ENCODE measurements at places on chromosomes 16 and 17.

- DNase-seq: peak; percentile 77
Measured at GRCh38 chr17:2177235-2177811, 122.4 kb downstream of the HIC1 start.

- no peak for DNase-seq
Measured at GRCh38 chr16:1051446-1051845, 21.1 kb upstream of the SSTR5 start.

DNA sequence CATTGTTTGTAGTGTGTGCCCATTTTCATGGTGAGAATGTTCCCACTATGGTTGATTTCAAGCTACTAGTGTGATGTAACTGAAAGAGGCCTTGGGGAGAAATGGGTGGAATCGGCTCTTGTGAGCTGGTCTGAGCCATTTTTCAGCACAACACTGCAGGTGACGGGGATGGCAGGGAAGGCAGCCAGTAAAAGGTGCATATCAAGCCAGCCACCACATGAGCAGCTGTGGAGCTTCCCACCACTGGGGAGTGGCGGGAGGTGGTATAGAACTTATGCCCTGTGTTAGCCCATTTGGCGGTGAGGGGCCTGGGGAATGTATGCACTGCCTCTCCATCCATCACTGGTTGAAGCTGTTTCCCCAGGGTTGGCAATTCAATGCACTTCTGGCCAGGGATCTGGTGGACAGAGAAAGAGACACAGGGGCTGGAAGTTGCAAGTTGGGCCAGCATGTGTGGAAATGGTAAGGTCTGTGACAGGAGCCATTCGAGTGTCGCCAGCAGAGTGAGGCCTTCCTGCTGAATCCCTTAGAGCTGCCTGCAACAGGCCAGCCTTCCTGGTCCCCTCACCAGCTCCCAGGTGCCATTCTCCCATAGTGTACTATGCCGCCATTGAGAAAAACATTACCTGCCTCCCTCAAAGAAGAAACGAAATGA, 31.7 kb upstream of the BRD7 start:
- no peak for DNase-seq

DNA sequence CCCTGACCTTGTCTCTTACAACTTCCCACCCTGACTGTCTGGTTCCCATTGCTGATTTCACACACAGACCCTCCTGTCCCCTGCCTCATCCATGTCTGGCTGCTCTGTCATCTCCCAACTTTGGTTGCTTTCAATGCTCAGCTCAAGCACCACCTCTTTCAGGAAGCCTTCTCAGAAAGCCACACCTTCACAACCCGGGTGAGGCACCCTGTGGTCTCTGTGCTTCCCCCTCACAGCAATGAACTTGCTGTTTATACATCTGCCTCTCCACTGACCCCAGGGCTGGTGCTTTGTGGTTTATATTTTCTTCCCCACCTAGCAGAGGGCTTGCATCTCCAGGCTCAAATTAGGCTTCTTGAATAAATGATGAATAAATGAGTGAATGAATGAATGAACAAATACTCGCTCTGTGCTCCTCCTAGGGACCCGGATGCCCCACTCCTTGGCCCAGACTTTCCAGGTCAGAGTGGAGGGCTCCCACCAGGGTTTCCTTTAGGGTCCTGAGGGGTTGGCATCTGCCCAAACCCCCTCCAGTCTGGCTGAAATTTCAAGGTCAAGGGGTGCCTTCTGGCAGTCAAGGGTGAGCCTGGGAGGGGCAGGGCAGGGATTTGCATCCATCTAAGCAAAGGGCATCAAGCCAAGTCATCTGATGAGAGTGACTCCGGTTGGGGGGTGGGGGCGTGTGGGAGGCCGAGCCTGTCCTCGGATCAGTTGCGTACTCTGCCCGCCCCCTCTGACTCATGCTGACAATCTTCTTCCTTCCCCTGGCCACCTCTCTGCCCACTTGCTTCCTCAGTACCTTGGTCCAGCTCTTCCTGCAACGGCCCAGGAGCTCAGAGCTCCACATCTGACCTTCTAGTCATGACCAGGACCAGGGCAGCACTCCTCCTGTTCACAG, at the start of gene ITGAX:
ITGAX (plus strand) TSS at position 783 of the 898 bp plus-strand sequence; CDS start at position 862, 79 bp downstream.
- DNase-seq: no peak

DNA sequence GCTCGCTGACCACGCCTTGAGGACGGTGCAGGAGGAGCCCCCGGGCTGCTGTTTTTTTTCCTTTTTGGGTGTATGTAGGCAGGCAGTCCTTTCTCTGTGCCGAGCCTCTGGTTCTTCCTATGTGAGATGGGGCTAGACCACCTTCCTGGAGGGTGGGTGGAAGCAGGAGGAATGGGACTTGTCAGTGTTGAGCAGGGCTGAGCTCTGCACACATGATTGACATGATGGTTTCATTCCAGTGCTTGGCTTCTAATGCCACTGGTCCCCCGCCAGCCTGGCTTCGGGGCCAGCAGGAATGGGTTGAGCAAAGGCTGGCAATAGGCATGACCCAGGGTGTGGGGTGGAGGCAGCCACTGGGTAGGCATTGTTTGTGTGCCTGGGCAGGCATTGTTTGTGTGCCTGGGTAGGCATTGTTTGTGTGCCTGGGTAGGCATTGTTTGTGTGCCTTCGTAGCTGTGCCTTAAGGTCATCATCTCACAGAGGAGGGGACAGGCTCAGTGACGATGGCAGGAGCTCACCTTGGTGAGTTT, 14.2 kb upstream of the ADCY7 start:
- no peak for DNase-seq

DNA sequence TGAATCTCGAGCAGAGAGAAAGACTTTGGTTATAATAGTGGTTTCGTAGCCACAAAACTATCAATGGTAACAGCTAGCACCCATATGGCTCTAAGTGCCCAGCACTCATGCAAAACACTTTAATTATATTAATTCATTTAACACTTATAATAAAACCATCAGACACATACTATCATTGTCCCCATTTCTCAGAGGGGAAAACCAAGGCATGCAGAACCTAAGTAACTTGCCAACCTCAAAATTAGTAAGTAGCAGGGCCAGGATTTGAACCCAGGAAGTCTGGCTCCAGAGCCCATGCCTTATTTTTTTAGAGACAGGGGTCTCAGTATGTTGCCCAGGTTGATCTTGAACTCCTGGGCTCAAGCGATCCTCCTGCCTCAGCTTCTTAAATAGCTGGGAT, 145.6 kb upstream of the HS3ST2 start:
- DNase-seq: no peak

GRCh38 chr16:46736695-46737094, 11.4 kb downstream of the MYLK3 start:
- peak; percentile 21 for DNase-seq

DNA sequence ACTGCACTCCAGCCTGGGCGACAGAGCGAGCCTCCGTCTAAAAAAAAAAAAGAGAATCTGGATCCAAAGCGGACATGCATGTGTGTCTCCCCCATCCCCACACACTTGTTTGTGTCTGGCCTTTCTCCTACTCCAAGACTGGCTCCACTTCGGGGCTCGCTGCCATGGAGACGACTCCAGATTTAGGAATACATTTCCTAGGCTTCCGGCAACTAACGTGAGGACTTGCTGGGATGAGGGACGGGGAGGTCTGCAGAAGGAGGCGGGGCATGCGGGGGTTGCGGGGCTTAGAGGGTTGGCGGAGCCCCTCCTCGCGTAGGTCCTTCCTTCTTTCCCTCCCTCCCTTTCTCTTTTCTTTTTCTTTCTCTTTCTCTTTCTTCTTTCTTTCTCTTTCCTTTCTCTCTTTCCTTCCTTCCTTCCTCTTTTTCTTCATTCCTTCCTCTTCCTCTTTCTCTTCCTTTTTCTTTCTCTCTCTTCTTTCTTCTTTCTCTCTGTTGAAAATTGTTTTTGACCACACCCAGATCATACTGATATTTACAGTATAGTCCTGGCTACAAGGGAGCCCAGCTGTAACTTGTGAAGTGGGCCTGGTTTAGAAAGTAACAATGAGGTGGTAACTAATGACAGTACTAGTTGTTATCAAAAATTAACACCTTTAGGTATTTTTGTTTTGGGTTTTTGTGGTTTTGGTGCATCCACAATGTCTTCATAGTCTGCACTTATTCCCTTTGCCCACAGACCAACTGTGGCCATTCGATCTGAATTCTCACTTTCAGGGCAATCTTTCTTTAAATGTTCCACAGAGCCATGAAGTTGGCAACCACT, 25.2 kb downstream of the MIS12 start:
- DNase-seq: no peak

- DNase-seq: no peak
Measured at GRCh38 chr17:9521062-9521461, 54.6 kb downstream of the STX8 start.

DNA sequence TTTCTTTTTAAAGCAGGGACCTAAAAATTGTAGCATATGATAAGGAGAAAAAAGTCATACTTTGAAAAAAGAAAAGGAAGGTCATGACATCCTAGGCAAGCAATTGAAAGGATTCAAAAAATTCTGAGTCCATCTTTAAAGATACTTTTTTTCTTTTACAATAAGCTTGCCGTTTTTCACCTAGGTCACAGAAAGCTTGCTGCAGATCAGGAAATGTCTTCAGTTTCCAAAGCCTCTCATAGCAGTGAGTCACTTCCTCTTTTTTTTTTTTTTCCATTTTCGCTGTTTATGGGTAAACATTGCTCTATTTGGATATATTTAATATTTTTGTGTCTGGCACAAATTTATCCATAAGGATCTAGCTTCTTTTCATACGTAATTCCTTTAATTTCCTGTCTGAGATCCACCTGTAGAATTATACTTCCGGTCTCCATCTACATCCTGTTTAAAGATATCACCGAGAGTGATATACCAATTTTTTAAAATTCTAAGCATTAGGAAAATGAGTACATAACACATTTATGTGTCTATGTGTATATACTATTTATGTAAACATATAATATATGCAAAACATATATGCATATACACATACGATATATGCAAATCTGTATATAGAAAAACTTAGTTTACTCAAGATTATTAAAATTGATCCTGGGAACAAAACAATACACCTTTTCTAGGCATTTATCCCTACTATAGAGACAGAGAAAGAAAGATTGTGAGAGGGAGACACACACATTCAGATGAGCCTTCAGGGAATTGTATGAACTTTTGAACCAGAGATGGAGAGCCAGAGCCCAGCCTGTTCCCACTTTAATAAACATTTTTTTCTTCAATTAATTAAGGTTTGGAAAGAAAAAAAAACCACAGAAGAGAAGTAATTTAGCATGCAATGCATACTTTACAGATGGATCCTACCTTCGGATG, 134.4 kb downstream of the SKAP1 start:
- no peak for DNase-seq

GRCh38 chr17:33033176-33033575, 41.5 kb downstream of the SPACA3 start:
- no peak for DNase-seq

DNA sequence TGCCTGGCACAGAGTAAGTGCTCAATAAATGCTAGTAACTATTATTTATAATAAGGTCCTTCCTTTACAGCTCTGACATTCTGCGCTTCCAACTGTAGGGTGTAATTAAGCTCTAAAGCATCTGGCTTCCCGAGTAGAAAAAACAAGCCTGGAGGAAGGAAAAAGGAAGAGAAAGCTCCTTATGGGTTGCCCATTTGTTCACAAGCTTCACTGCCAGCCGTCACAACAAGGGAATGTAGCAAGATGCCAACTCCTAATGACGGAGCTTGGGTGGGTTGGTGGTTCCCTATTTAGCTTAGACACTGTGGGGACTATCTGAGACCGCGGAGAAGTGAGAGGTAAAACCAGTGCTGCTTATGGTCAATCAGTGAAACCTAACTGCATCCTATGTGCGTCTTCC, 7.3 kb upstream of the RPRML start:
- no peak for DNase-seq

DNA sequence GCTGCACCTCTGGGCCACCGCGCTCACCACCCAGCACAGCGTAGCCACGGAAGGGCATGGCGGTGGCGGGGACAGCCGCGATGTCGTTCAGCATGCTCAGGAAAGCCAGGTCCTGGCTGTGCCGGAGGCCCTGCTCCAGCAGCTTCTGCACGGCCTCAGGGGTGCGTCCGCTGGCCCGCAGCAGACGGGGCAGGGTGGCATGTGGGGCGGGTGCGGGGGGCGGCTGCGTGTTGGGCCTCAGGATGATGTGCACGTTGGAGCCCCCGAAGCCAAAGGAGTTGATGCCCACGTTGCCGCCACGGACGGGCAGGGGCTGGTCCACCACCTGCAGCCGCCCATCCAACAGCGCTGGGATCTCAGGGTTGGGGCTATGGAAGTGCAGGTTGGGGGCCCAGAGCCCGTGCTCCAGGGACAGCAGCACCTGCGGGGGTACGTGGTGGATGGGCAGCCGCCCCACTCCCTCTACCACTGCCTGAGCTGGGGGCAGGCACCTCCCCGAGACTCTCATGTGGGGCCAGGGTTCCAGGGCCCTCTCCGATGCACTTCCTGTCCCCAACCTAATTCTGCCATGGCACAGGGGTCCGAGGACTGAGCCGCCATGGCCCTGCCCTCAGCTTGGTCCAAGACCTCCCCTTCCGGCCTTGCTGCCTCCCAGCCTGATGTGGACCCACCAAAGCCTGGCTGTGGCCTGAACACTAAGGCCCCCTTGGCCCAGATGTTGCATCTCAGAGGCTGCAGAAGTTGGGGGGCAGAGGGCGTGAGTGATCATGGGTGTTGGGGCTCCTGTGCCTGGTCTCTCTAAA, 6.6 kb downstream of the FASN start:
- DNase-seq: no peak

DNA sequence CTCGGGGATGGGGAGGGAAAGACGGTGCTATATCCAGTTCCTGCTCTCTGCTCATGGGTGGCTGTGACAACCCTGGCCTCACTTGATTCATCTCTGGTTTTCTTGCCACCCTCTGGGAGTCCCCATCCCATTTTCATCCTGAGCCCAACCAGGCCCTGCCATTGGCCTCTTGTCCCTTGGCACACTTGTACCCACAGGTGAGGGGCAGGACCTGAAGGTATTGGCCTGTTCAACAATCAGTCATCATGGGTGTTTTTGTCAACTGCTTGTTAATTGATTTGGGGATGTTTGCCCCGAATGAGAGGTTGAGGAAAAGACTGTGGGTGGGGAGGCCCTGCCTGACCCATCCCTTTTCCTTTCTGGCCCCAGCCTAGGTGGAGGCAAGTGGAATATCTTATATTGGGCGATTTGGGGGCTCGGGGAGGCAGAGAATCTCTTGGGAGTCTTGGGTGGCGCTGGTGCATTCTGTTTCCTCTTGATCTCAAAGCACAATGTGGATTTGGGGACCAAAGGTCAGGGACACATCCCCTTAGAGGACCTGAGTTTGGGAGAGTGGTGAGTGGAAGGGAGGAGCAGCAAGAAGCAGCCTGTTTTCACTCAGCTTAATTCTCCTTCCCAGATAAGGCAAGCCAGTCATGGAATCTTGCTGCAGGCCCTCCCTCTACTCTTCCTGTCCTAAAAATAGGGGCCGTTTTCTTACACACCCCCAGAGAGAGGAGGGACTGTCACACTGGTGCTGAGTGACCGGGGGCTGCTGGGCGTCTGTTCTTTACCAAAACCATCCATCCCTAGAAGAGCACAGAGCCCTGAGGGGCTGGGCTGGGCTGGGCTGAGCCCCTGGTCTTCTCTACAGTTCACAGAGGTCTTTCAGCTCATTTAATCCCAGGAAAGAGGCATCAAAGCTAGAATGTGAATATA, 4.8 kb upstream of the LASP1NB start:
- DNase-seq: no peak

DNA sequence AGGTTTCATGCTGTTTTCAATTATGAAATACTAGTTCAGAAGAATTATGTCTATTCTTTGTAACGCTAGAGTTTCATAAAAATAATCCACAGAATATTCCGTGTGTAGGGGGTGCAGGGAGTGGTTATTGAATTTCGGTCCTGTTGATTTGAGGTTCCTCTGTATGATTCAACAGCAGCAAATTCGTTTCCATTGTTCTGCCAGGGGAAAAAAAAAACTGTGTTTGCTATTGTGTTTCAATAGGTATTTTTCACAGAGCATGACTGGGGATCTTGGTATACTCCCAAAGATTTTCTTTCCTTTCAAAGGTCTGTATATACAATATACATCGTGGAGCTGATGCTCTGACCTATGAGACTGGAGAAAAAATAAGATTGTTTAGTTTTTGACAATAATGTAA, 15.8 kb downstream of the SHISA9 start:
- no peak for DNase-seq
